Retina (tissue), 1 donor: ENCODE measurements at places on chromosomes 6 and 20.
A peak's percentile ranks its signal among the peaks of the same experiment; 100 is the strongest.

- DNase-seq, result no peak
Observed at GRCh38 chr20:19511931-19512330, 246.1 kb upstream of the RIN2 start.

- no peak for DNase-seq
Observed at GRCh38 chr6:72689107-72689954, 67.5 kb downstream of the KCNQ5 start.

- no peak for DNase-seq
Observed at GRCh38 chr6:16493802-16494201, 255.4 kb downstream of the GMPR start.

DNA sequence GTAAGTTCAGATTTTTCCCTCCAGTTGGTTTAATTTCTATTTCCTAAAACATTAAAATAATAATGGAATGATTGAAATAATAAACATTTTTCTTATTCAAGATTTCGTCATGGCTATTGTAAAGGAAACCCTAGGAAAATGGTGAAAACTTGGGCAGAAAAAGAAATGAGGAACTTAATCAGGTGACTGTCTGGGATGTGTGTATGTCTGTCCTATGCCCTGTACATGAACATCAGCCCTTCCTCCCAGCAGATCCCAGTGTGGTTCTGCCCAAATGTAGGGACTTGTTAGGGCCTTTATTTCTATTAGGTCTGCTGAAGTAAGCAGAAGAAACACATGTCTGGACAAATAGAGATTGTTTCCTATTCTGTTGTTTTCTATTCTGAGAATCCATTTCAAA is 13.1 kb downstream of the RIOK1 start:
- no peak for DNase-seq

DNA sequence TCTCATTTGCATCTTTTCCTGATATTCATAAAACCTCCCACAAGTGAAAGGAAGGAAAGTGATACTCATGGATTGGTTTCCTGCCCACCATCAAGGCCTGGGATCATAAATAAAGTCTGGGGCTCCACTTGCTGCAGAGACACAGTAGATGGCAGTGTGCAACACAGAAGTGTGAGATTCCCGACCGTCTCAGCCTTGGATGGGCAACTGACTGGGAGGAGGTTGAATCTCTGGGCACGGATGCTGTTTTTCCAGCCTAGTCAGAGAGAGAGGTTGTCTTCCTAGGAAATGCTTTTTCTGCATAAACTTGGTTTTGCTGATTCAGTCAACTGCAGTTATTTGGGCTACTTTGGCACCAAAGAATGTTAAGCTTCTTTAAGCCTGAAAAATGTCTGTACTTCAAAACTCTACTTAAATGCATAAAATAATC is 9.9 kb upstream of the RFPL4B start:
- DNase-seq, result peak; percentile 79

GRCh38 chr6:53080813-53081212 is 15.6 kb downstream of the FBXO9 start:
- DNase-seq, result no peak

DNA sequence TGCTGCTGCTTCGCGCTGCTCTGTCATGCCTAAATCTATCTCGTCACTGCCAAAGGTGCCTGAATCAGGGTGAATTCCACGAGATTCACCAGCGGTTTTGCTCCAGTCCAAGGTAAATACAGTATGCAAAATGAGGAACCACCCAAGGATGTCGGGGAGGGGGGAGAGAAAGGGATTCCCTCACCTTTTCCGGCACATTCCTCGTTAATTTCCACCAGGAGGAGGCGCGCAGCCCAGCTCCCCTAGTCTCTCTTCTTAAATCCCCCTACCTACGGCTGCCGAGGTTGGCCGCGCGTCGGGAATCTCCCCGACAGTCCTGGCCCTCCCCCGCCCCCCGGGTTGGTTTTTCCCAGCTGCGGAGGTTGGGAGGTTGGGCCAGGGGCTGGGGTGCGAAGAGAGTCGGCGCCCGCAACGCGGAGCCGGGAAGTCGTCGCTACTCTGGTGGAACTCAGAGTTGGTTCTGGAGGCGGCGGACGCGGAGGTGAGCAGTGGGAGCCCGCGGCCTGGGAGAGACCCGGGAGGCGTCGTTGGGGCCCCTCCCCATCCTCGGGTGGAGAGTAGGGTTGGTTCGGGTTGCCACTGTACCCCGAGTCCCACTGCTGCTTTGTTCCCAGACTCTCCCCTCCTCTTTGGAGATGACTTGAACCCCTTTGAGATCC is at the start of gene TPBG:
Gene TPBG (plus strand): TSS at position 390 of the 659 bp plus-strand sequence. CDS start 1,145 bp downstream, outside the sequence.
- peak; percentile 89 for DNase-seq

GRCh38 chr6:111011360-111012142 is 29.7 kb downstream of the RPF2 start:
- peak; percentile 50 for DNase-seq

DNA sequence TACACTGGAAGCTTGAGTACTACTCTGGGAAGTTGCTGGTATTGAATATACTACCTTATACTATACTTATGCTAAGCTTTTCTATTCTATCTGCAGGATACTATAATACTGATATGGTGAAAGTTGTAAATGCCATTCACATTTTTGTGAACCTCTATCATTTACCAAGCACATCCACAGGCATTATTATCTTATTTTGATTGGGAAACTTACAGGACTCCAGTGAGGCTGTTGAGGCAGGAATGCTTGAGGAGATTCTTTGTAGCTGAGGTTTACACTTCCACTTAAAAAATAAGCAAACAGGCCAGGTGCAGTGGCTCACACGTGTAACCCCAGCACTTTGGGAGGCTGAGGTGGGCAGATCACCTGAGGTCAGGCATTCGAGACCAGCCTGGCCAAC is 442.9 kb downstream of the QKI start:
- no peak for DNase-seq

DNA sequence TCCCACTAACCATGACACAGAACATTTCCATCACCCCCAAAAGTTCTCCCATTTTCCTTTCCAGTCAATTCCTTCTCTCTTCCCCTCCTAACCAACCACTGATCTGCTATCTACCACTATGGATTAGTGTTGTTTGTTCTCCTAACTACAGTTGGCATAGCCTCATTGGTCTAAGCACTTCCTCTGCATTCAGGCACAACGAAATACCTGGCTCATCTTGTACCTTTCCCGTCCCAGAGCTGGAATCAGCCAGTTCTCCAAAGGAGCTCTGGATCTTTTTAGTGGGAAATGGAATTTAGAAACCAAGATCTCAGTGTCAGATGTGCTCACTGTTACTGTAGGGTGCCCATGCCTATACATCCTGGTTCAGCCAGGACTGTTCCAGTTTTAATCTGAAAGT is 4.0 kb upstream of the WTAP start:
- no peak for DNase-seq

DNA sequence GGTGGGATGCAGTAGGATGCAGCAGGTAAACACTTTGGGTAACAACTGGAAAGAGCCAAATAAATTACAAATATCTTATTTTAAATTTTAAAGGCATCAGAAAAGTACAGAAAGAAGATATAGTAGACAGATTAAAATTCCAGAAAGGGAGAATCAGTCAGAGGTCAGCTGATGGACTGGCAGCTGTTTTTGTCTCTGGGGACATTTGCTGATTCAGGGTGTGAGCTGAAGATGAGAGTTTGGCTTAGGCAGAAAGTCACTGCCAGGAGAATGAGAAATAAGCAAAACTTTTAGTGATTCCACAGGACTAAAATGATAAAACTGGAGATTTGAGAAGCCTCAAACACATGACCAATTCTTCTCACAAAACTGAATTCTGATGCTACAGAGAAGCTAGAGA is 39.5 kb downstream of the AHI1 start:
- DNase-seq, result no peak

- no peak for DNase-seq
Observed at GRCh38 chr20:11170565-11170964, 496.8 kb upstream of the JAG1 start.

- no peak for DNase-seq
Observed at GRCh38 chr6:109009962-109010704, 84.5 kb downstream of the SESN1 start.

DNA sequence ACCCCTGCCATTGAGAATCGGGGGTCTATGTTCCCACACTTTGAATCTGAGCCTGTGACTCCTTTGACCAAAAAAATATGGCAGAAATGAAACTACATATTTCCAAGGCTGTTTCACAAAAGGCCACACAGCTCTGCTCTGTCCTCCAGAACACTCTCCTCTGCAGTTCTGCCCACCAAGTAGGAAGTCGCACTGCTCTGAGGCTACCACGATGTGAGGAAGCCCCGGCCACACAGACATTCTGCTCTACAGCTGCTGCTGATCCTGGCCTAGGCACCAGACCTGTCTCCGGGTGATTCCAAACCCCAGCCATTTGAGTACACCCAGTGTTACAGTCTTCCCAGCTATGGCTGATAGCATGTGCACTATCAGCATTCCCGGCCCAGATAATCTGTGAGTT is 85.1 kb downstream of the LYRM4 start:
- no peak for DNase-seq

- no peak for DNase-seq
Observed at GRCh38 chr20:47156301-47157137, 200.0 kb downstream of the ZMYND8 start.

- DNase-seq, result no peak
Observed at GRCh38 chr6:2447931-2448330, 202.5 kb upstream of the GMDS start.

DNA sequence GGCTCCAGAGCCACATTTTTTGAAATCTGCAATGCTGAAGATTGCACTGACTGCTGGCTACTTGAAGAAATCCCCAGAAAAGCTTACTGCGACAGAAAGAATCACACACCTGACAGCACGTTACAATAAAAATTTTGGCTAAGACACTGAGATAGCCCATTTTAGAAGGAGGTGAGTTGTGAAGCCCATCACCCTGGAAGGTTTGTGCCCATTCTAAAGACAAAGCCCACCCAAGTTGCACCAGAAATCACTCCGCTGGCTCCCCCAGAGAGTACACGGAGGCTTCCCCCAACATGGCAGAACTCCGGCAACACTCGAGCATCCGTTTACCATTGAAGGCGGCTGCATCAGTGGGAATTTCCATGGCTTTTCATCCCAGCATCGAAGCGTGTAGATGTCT is 29.4 kb downstream of the LPA start:
- DNase-seq, result no peak

DNA sequence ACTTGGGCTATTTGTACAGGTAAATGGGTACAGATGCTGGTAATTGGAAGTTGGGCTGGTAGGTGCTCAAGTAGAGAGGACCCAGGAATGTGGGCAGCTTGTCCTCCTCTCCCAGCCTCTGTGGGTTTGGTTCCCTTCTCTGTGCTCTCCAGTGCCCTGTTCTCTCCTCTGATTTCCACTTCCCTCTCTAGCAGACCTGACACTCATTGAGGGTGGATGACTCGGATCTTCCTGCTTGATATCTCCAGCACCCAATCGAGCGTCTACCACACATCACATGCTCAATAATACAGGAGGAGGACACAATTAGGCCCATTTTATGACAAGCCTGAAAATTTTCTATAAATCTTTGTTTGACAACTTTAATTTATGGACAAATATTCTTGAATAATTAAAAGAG is 23.7 kb downstream of the CST1 start:
- no peak for DNase-seq

GRCh38 chr6:5303682-5304081 is 42.4 kb downstream of the FARS2 start:
- DNase-seq, result peak; percentile 22

DNA sequence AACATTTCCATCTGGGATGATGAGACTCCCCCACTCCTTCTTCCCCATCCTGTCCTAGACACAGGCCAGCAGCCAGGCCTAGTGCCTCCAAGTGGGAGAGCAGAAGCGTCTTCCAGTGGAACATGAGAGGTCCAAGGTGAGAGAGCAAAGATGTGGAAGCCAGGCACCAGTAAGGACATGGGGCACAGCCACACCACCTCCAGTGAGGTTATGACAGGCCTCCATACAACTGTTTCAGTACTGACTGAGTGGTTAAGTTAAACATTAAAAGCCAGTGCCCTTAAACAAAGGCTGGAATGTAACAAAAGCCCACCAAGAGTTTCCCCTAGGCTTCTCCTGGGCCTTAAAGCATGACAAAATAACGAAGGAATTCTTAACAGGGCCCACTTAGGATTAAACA is 5.3 kb downstream of the ZBTB24 start:
- no peak for DNase-seq

GRCh38 chr6:26183237-26183580 is 96.0 kb downstream of the HFE start:
- DNase-seq, result peak; percentile 85

DNA sequence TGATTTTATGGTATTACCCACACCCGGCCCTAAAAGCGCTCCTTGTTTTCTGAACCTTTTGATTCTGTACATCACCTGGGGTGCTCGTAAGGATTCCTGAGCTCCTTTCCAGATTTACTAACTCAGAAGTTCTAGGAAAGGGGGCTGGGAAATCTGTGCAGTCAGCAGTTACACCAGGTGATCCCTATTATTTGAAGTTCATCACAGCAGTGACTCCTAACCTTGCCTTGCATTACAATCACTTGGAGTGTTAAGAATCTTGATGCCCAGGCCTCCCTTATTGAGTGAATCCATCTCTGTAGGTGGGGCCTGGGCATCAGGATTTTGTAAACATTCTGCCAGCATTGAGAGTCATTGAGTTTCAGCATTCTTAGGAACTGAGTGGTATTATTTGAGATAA is 44.7 kb downstream of the BMP6 start:
- DNase-seq, result no peak

GRCh38 chr20:56002908-56003800 is 2.2 kb downstream of the CBLN4 start:
- DNase-seq, result peak; percentile 28

GRCh38 chr6:66962082-66962481 is 1255.1 kb upstream of the EYS start:
- no peak for DNase-seq

- DNase-seq, result no peak
Observed at GRCh38 chr6:22873513-22874136, 304.3 kb downstream of the HDGFL1 start.

- no peak for DNase-seq
Observed at GRCh38 chr6:31784098-31784925, 7.2 kb upstream of the VWA7 start.

GRCh38 chr6:34919651-34920050 is 30.6 kb downstream of the ANKS1A start:
- DNase-seq, result no peak

DNA sequence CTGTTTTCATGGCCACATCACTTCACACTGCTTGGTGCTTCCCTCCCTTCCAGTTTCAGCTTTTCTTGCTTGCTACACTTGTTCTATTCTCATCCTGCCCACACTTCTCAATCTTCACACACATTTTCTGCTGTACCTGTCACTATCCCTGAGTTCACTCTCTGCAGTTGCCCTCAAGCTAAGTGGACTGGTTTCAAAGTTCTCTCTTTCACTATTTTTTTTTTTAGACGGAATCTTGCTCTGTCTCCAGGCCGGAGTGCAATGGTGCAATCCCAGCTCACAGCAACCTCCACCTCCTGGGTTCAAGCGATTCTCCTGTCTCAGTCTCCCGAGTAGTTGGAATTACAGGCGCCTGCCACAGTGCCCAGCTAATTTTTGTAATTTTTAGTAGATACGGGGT is 130.6 kb upstream of the FAM83B start:
- DNase-seq, result no peak

- DNase-seq, result no peak
Observed at GRCh38 chr20:53655625-53656292, 62.1 kb upstream of the ZNF217 start.

DNA sequence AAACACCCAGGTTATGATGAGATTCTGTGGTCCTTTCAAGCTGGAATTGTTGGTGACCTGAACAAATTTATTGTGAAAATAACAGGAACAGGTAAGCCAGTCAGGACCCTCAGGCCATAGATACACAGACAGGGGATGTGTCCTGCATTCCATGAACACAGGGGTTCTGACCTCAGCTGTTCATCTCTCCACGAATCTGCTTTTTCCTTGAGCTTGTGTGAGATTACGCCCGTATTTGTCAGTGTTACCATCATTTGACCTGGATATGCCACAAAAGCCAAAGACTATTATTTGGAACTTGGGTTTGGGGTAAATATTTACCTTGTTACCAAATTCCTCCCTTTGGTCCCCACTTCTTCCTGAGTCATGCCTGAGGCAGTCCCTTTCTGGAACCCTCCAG is 288.9 kb downstream of the PREX1 start:
- DNase-seq, result no peak
